ENCODE measurements at places on chromosomes 3 and 15.

GRCh38 chr15:57463360-57463759 is 87.1 kb downstream of the CGNL1 start:
- no peak overlapping the region for H3K27ac ChIP-seq
- no peak for DNase-seq
- no peaks in the 10 kb centered on the region for H3K27me3 ChIP-seq
- peaks cover 5% of the 10 kb centered on the region for H3K4me1 ChIP-seq
- no peak overlapping the region for H3K4me3 ChIP-seq

DNA sequence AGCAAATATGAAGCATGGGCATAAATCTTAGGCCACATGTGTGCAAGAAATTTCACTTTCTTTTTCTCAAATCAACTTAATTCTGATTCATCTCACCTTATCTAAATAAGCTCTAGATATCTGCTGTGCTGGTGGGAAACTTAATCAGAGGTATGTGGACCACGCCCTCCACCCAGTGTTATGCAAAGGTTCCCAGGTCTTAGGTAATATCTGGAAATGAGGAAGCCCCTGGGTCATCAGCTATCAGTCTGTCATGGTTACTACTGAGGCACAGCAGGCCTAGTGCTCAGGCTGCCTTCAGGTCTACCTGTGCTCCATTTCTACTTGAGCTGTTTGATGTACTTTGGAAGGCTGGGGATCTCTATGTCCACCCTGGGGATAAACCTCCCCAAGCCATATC is 134.4 kb upstream of the KCNH8 start:
- no peaks in the 10 kb centered on the region for H3K4me1 ChIP-seq
- H3K27me3 ChIP-seq: no peaks in the 10 kb centered on the region
- no peak for DNase-seq
- H3K4me3 ChIP-seq: no peak overlapping the region
- no peak overlapping the region for H3K27ac ChIP-seq
- no peaks in the 10 kb centered on the region for H3K36me3 ChIP-seq

GRCh38 chr3:160822936-160823335 is 66.9 kb downstream of the PPM1L start:
- H3K4me3 ChIP-seq: no peak overlapping the region
- no peak for DNase-seq
- no peaks in the 10 kb centered on the region for H3K36me3 ChIP-seq
- H3K4me1 ChIP-seq: peaks cover 37% of the 10 kb centered on the region
- H3K27ac ChIP-seq: no peak overlapping the region

DNA sequence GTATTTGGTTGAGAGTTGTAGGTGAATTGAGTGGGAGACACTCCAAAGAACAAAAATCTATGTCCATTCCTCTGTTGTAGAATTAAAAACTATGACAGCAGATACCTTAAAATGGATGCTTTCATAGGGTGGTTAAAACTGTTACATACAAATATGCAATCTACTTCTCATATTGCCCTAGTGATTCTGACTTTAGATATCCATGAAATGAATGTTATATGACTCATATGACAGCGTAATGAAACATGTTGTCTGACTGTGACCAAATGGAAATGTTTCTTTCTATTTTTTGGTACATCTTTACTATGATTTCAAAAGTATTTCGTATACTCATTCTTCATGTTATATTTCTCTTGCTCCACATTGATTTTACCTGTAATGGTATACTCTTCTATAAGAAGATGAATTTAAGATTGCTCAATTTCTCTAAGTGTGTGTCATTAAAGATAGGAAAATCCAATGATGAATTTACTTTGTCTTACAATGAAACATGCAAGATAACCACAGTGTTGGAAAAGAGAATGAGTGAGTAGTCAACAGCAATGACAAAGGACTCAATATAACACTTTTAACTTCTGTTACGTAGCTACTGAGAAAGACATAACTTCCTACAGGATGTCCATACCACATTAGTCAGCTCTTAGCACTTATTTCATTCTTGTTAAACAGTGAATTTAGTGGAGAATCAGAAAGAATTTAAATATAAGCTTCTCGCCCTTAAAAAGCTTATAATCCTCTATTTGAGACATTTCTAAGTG is 79.3 kb upstream of the LSAMP start:
- H3K4me3 ChIP-seq: no peak overlapping the region
- H3K4me1 ChIP-seq: no peaks in the 10 kb centered on the region
- no peaks in the 10 kb centered on the region for H3K36me3 ChIP-seq
- H3K27me3 ChIP-seq: no peaks in the 10 kb centered on the region
- no peak overlapping the region for H3K27ac ChIP-seq

- H3K27ac ChIP-seq: no peak overlapping the region
- no peak overlapping the region for H3K4me3 ChIP-seq
- no peaks in the 10 kb centered on the region for H3K36me3 ChIP-seq
- DNase-seq: no peak
Observed at GRCh38 chr3:62027796-62028195, 345.6 kb downstream of the FEZF2 start.

- peak overlapping the region; percentile 76 for H3K4me3 ChIP-seq
- no peaks in the 10 kb centered on the region for H3K27me3 ChIP-seq
- H3K27ac ChIP-seq: no peak overlapping the region
- peaks cover 15% of the 10 kb centered on the region for H3K36me3 ChIP-seq
- peaks cover 36% of the 10 kb centered on the region for H3K4me1 ChIP-seq
- DNase-seq: peak; percentile 71
Observed at GRCh38 chr15:40762919-40763800, 708 bp upstream of the GCHFR start.

All from heart right ventricle (tissue), 16 donors.